Activated gamma-delta T cell treated with Interleukin-2 at 50 U/mL for 16 hours (primary cell): ENCODE measurements at places on chromosomes 3 and 15.

DNA sequence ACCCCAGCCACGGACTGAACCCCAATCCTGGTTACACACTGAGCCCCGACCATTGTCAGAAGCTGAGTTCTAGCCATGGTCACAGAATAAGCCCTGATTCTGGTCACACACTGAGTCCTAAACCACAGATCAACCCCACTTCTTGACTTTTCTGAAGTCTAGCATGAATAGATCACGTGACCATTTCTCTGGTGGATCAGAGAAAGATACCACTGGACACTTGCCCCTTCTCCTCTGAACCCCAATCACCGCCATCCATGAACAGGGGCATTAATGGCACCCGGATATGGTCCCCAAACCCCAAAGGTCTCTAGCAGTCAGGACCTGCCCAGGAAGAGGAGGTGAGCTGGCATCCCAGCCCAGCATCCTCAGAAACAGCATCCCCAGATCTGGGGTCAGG is 9.1 kb downstream of the HCN4 start:
- no peak for DNase-seq

DNA sequence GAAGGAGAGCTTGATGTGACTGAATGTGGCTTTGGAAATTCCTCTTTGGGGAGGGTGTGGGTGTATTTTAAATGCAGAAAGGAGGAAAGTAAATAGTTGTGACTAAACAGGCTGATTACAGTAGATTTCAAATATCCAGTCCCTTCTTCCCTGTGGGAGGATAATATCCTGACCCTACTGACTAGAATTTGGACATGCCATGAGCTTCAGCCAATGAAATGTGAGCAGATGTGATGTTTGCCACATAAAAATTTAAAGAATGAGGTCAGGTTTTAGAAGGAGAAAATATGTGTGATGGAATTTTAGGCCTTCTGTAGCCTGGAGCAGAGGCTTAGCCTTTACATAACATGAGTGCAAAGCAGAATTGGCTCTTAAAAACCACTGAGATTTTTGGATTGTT is 1218.9 kb downstream of the ROBO2 start:
- DNase-seq: no peak

DNA sequence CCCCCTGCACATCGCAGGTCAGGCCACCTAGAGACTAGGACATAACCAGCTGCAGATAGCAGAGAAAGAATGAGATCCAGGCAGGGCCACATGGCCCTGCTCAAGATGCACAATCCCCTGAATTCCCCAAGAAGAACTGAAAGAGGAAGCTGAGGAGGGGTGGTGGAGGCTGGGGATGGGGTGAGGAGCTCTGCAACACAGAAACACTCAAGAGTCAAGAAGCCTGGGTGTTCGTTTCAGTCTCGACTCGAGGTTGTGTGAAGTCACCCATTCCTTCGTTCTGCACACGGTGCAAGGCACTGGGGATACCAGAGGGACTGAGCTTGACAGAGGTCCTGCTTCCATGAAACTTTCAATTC is 62.0 kb downstream of the TLE3 start:
- no peak for DNase-seq

DNA sequence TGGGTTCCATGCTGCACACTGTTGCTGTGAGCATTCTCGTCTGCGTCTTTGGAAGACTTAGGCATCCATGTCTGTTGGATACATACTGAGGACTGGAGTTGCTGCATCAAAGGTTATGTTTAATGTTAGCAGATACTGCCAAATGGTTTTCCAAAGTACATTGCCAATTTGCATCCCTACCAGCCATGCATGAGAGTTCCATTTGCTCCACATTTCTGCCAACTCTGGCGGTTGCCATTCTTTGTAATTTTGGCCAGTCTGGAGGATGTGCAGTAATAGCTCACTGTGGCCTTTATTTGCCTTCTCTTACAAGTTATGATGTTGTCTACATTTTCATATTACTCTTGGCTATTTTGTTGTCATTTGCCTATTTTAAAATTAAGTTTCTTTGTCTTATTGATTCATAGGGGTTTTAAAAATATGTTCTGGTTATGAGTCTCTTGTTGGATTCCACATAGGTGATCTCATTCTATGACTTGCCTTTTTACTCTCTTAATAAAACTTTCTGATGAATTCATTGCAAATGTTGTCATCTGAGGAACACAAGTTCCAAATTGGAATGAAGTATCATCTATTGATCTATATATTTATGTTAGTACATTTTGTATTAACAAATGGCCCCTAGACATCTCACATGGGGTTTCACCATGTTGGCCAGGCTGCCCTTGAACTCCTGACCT is 42.1 kb downstream of the FBLN2 start:
- DNase-seq: no peak

DNA sequence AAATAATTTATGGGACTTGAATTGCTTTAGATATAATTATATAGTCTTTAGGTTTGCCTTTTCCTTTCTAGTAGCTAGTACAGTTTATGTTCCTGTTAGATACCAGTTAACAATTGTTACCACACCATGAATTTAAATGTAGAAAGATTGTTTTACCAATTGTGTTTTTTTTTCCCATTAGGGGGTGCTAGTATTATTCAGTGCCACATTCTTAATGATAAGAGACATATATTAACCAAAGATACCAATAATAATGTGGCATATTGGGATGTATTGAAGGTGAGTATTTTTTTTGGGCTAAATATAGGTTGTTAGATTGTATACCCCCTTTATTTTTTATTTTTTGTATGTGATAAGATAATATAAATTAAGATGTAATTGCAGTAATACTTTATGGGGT is 27.7 kb downstream of the WDR48 start:
- no peak for DNase-seq

- no peak for DNase-seq
Observed at GRCh38 chr3:195239121-195239520, 31.8 kb downstream of the XXYLT1 start.
